ENCODE measurements at places on chromosomes 12 and 14.

- no peak for DNase-seq
Measured at GRCh38 chr14:97056086-97056485, 258.9 kb downstream of the VRK1 start.

DNA sequence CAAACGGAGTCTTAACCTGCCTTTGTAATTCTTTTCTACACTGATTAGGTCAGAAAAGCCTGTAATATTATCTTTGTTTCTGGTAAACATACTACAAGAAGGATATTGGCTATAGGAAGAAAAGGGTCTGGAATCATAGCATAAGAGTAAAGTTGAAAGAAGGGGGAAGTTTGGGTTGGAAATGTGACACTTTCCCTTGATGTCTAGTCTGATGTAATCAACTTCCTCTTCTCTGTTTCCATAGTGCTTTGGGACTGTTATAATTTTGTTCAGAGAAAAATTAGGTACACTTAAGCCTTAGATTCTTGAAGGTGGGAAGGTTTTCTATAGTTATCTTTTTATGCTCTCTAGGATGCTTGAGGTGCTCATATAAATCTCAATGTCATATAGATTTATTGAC lies 322.2 kb downstream of the AEBP2 start:
- no peak for DNase-seq

GRCh38 chr14:28163233-28163632 lies 603.4 kb upstream of the FOXG1 start:
- no peak for DNase-seq

DNA sequence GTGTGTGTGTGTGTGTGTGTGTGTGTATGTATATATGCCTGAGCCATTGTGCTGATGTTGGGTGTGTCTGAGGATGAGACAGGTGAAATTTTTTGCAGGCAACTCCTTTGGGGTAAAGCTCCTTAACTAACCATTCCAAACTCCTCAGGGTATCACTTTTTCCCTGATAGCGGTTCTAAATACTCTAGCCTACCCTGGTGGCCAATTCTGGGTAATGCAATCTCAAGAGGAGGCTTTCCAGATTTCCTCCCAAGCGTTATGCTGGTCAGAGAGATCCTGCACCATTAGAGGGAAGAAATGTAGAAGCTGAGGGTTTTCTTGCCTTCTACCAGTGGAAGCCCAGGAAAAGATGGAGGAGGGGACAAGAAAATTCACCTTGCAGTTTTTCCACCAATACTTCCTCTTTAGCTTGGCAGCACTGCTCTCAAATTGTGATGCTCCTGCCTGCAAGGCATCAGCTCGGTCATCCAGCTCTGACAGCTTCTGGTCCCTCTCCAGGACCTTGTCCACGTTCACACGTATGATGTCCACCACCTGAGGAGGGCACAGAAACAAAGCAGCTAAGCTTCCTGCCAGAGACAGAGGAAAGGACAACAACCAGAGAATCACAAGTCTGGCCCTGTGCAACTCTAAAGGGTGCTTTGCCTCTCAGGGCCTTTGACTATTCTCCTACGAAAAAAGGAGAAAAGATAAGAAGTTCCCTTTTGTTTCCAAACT lies 4.9 kb downstream of the VAMP1 start:
- DNase-seq: peak; percentile 73

DNA sequence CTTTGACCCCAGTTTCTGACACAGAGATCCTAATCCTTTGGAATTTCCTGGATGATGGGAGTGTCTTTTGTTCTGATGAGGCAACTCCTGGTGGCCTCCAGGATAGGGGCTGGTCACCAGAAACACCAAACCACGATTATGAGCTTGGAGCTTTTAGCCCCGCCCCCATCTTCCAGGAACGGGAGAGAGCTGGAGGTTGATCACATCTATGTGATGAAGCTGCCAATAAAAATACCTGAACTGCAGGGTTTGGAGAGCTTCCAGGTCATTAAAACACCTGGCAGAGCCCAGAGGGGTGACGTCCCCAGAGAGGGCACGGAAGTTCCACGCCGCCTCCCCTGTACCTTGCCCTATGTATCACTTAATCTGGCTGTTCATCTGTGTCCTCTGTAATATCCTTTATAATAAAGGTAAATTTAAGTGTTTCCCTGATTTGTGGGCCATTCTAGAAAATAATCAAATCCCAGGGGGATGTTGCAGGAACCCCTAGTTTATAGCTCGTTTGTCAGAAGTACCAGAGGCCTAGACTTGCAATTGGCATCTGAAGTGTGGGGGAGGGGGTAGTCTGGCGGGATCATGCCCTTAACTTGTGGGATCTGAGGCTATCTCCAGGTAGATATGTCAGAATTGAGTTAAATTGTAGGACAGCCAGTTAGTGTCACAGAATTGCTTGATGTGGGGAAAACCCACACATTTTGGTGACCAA lies 21.2 kb downstream of the APPL2 start:
- no peak for DNase-seq

GRCh38 chr14:92404018-92404417 lies 81.1 kb downstream of the SLC24A4 start:
- no peak for DNase-seq

GRCh38 chr14:22602862-22603261 lies 4.8 kb downstream of the ABHD4 start:
- no peak for DNase-seq

GRCh38 chr14:101191101-101191720 lies 287.7 kb upstream of the RTL1 start:
- no peak for DNase-seq

DNA sequence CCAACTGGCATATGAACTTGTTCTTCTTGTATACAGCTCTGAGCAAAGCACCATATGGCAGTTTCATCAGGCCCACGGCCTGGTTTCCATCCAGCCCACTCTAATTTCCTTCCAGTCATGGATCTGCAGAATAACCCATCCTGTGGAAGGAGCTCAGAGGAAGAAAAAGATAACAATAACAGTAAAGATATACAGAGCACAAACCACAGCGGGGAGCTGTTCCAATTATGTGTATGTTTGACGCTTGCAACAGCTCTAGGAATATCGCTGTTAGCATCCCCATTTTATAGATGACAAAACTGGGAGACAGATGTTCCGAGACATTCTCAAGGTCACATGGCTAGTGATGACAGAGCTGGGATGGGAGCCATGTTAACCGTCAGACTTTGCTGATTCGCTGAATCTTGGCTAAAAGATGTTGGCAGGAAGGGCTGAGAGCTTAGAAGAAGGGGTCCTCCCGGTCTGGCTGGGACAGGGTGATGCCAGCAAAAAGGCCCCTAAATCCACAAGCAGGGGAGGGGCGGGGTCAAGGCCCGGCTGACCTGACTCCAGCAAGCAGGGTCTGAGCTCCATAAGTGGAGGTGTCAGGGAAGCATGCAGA lies 34.4 kb upstream of the CIPC start:
- DNase-seq: no peak

- no peak for DNase-seq
Measured at GRCh38 chr12:119665164-119665929, 2.6 kb upstream of the PRKAB1 start.

DNA sequence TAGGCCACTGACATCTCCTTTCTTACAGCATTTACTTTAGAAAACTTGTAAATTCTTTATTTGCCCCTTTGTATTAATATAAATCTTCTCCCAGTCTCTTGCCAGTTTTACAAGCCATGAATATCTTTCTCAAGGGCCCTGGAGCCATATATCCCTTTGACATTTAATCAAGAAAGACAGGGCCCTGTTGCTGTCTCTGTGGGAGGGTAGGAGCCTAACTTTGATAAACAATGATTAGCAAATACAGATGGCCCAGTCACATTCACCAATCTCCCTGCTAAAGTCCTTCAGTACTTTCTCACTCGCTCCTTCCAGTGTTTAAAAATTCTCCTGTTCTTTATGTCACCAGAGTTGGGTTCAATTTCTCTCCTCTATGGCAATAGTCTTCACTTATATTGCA lies 479.8 kb upstream of the USP15 start:
- no peak for DNase-seq

- DNase-seq: no peak
Measured at GRCh38 chr14:58104808-58105207, 47.2 kb downstream of the ARMH4 start.

DNA sequence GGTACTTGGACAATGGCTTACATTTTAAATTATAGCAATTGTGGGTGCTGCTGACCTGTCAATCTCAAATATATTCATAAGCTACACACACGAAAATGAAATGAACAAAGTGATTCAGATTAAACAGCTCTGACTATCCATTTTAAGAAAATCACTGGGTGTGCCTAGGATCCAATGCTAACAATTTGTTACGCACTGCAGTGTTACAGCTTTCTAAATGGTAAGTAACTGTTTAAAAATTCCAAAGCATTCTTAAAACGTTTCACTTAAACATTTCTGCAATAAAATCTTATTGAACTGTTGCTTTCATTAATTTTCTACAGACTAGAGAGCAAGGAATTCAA lies 18.9 kb downstream of the LMO3 start:
- DNase-seq: no peak

GRCh38 chr14:23171222-23171975 lies 12.1 kb downstream of the SLC7A8 start:
- no peak for DNase-seq

GRCh38 chr12:57898308-57898970 lies 42.9 kb upstream of the ATP23 start:
- DNase-seq: peak; percentile 42

GRCh38 chr14:81247271-81247766 lies 26.6 kb upstream of the GTF2A1 start:
- no peak for DNase-seq

- no peak for DNase-seq
Measured at GRCh38 chr12:42677461-42677860, 87.9 kb upstream of the PRICKLE1 start.

DNA sequence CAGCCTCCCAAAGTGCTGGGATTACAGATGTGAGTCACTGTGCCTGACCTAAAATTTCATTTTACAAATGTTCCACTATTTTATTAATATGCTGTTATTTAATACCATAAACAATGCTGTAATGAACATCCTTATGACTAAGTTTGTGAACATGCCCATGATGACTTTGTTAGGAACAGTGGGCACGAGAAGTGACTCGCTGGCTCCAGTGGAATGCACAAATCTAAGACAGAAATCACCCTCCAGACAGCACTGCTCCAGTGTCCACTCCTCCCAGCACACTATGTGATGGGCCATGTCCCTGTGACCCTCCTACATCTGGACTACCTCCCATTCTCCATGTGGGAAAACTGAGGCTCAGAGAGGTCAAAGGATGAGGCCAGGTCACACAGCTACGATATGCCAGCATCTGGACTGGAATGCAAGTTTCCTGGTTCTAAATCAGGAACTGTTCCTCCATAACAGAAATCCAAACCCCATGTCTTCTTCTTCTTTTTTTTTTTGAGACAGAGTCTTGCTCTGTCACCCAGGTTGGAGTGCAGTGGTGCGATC lies 57.9 kb downstream of the GPR68 start:
- no peak for DNase-seq

DNA sequence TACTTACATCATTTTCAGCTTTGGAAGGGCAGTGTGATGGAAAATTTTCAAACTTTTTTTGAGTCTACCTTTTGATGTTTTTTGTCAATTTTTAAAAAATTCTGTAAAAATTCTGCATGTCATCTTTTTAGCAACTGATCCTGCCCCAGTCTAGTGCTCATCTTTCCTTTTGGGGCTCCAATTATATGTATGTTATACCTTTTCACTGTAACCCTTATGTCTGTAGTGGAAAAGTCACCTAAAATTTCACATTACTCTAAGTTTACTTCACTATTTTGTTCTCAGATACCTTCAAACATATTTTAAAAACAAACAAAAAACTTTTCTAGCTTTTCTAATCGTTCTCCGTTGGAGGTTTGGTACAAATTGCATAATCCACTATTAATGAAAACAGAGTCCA lies 32.5 kb upstream of the MYRFL start:
- DNase-seq: no peak

GRCh38 chr12:105264771-105265170 lies 28.8 kb upstream of the APPL2 start:
- DNase-seq: no peak

DNA sequence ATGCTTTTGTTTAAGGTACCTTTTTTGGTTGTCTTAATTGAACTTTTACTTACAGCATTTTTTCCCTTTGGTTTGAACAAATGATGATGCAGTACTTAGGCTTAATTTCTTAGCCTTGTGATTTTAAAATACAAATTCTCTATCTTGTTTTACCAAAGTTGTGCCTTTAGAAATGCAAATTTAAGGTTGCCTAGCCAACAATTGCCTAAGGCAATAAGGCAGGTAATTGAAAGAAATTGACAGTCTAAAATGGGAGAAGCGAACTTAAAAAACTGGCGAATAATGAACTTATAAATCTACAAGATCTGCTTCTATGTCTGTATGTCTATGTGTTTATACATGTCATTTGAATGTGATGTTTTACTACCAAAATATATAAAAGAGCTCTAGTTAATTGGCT lies 23.6 kb upstream of the CD69 start:
- no peak for DNase-seq

DNA sequence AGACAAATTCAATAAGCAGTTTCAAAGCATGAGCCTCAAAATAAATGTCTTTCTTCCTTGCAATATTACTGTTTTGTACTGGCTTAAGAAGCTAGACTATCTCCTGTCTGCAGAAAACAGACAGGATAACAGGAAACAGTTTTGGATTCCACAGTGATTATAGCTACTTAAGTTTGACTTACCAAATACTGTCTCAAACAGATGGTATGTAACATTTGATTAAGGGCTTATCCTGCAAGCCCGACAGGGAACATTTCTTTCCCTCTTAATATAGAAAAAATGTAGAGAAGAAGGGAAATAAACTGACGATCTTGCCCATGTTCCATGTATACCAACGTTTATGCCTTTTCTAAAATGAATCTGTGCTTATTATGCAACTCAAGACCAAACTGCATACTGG lies 179.9 kb upstream of the EEA1 start:
- no peak for DNase-seq

- no peak for DNase-seq
Measured at GRCh38 chr12:114404926-114405518, 922 bp downstream of the TBX5 start.

DNA sequence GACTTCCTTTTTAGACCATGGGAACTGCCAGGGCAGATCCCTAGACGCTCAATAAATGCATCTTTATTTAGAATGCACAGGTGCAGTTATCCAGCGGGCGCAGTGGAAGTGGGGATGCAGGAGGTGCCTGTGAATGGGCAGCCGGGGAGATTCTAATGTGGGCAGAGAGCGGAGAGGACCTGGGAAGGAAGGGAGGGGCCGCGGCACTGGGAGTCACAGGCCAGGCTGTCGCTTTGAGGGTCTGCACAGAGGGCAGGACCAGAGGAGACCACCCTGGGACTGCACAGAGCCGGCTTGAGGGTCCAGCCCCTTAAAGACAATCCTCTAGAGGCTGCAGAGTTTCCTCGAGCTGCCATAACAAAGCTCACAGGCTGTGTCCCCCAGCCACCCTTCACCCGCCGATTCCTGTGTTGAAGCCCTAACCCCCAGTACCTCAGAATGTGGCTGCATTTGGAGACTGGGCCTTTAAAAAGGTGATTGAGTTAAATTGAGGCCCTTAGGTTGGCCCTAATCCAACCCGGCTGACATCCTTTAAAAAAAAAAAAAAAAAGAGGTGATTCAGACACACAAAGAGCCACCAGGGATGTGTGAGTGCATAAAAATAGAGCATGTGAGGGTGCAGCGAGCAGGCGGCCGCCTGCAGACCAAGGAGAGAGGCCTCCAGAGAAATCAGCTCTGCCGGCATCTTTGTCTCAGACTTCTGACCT lies 44.4 kb upstream of the PPP2R5C start:
- DNase-seq: peak; percentile 41

GRCh38 chr12:127667131-127667685 lies 599.8 kb upstream of the TMEM132C start:
- no peak for DNase-seq

Data from CD4-positive, alpha-beta T cell treated with Interleukin-17A for 1 hour (primary cell).